GM23338 (cell line): ENCODE measurements at places on chromosomes 3 and 15. TPM values are rescaled to one million over a fixed set of nuclear protein-coding genes. Genes with fewer than 3 reads are reported as not detected.

The SPESP1 gene
- total RNA-seq: not detected in 2 replicates

The C3orf80 gene
- 1.0 and 3.0 TPM in 2 replicates for total RNA-seq

The TMEM87A gene
- total RNA-seq: 38.8 and 43.5 TPM in 2 replicates

The MED12L gene
- 23.7 and 25.0 TPM in 2 replicates for total RNA-seq

The CCDC33 gene
- 0.27 and 2.6 TPM in 2 replicates for total RNA-seq

The SCN5A gene
- 8.2 and 10.6 TPM in 2 replicates for total RNA-seq

The C3orf22 gene
- not detected in 2 replicates for total RNA-seq

The FBXL2 gene
- total RNA-seq: 4.4 and 5.7 TPM in 2 replicates

The ATP2B2 gene
- 0.35 and 0.63 TPM in 2 replicates for total RNA-seq

The DBR1 gene
- 17.2 and 17.5 TPM in 2 replicates for total RNA-seq

The GRM7 gene
- total RNA-seq: not detected in 2 replicates

GRCh38 chr3:112308151-112308911 is 14.3 kb upstream of the SLC9C1 start:
- DNase-seq: peak; percentile 70

GRCh38 chr15:52326756-52327155 is 31.2 kb upstream of the MYO5C start:
- no peak for DNase-seq

DNA sequence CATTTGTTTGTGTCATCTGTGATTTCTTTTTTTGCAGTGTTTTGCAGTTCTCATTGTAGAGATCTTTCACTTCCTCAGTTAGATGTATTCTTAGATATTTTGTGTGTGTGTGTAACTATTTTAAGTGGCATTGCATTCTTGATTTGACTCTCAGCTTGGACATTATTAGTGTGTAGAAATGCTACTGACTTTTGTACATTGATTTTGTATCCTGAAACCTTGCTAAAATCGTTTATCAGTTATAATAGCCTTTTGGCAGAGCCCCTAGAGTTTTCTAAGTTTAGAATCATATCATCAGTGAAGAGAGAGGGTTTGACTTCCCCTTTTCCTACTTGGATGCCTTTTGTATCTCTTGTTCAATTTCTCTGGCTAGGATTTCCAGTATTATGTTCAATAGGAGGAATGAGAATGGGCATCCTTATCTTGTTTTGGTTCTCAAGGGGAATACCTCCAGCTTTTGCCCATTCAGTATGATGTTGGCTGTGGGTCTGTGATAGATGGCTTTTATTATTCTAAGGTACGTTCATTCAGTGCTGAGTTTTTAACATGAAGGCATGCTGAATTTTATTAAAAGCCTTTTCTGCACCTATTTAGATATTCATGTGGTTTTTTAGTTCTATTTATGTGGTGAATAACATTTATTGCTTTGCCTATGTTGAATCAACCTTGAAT is 211.7 kb downstream of the MBNL1 start:
- no peak for DNase-seq

DNA sequence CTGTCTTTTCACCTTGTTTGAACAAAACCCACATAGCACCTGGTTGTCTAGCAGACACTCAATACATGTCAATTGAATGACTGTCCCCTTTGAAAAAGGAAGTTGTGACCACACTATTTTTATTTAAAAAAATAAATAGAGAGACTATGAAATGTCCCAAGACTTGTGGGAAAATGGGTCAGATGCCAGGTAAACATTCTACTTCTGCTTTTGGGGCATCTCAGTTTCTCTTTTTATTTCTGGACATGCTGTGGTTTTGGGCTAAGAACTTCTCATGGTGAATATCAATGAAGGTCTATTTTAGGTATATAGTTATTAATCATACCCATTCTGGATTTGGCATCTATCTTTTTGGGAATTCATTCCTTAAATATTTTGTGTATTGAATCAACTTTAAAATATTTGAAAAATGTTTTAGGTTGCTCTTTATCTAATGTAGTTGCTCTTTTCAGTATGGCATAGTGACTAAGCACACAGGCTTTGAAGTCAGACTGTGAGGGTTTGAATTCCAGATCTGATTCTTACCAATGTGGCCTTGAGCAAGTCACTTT is 4.4 kb downstream of the TMEM45A start:
- DNase-seq: no peak

DNA sequence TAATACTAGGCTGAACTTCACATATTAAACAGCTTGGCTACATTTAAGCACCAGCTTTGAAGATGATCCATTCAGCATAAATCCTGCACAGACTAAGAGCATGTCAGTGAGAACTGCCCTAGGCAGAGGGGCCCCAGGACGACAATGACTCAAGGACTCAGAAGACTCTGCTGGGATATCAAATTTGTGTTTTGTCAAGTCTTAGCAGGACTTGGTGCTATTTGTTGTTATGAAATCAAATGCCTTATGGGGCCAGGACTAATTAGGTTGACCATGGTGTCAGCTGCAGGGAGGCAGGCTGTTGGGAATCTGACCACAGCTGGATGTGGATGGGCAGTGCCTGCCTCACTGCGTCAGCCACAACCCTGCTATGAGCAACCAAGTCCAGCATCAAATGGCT is 91.8 kb downstream of the RYR3 start:
- no peak for DNase-seq

GRCh38 chr3:188002626-188003138 is 151.3 kb upstream of the LPP start:
- DNase-seq: no peak

- no peak for DNase-seq
These were observed 468.0 kb upstream of the GBE1 start for GRCh38 chr3:82229397-82229796.

- DNase-seq: no peak
These were observed 80.8 kb downstream of the RFTN1 start for GRCh38 chr3:16432714-16433113.

GRCh38 chr3:170414202-170414663 is 4.4 kb upstream of the CLDN11 start:
- DNase-seq: peak; percentile 86

GRCh38 chr3:71090207-71090606 is 493.3 kb downstream of the FOXP1 start:
- no peak for DNase-seq

DNA sequence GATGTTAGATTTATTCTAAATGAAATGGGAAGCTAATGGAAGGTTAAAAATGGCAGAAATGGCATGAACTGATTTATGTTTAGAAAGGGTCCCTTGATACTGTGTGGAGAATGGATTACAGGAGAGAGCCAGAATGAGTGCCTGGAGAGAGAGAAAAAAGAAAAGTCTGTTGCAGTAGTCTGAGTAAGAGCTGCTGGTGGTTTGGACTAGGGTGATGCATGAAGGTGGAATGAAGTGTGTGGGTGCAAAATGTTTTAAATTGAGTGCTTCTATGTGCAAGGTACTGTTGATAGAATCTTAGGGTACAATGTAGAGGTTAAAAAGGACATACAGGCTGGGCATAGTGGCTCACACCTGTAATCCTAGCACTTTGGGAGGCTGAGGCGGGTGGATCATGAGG is 11.4 kb upstream of the MGA start:
- no peak for DNase-seq

- peak; percentile 64 for DNase-seq
These were observed 3.7 kb downstream of the MDFIC2 start for GRCh38 chr3:70308760-70309159.

DNA sequence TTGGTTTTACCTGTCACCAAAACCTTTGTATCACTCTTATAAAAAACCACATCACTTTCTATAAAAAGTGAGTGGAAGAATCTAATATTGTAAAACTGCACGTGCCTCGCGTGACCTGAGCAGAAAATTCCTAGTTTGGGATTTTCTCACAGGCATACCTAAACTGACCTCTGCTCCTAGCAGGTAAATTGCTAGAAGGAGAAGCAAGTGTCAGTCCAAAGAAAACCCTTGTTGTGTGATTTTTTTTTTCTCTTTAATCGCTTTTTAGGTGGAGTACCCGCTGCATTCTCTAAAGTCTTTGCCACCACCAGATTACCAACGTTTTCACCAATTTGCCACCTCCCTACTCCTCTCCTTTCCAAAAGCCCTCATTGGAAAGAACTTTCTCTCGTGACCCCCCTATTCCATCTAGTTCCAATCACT is 534 bp upstream of the UBE2E1 start:
- no peak for DNase-seq

- no peak for DNase-seq
These were observed 71.0 kb downstream of the EDEM1 start for GRCh38 chr3:5258526-5258925.

- DNase-seq: peak; percentile 51
These were observed 12.2 kb downstream of the ALG1L2 start for GRCh38 chr3:130093741-130094391.

- no peak for DNase-seq
These were observed 955.3 kb downstream of the EPHA3 start for GRCh38 chr3:90062631-90063200.

DNA sequence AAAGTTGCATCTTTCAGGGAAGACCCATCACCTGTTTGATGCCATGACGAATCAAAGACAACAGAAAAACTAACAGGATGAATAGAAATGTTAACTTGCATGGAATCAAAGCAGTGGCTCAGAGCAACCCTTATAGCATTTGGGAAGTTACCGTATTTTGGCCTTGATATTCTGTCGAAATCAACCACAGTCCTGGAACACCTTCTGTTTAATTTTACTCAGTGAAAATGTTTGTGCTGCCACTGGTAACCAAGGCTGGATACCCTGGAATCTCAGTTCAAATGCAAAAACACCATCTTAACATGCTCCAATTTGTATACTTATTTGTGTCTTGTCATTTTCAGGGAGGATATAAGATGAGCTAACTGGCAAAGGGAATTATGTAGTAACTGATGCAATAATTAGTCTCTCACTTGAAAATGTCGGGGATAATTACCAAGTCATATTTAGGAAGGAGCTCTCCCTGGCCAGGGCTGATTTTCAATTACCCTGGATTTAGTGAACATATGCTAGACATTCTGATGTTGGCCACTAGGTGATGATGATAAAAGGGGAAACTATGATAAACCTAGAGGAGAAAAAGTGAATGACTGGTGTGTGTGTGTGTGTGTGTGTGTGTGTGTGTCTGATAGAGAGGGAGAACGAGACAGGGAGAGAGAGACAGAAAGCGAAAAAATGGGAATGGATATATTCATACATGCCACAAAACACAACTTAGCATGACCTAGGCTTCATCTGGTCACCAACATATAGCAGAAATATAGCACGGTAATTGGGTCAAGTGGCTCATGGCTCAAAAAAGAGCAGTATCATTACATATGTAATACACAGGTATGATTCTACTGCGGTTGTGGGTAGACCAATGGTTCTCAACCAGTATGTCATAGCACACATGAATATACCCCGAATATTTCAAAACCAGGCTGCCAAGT is 19.0 kb upstream of the PRICKLE2 start:
- peak; percentile 75 for DNase-seq

DNA sequence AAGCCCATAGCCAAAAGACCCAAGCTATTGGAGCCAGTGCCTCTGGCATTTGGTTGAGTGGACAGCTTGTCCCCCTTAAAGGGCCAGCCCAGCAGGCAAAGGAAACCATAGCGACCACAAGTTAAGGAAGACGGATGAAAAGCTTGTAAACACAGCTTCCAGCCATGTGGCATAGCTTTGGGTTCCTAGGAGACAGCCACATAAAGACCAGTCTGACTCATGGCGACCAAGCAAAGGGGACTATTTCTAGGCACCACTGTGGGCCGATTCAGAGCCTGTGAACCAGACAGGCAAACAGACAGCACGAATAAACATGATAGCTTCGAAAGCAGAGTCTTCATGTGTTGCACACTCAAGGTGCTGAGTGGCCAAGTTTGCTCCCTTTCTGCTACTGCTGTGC is 30.5 kb upstream of the SRGAP3 start:
- DNase-seq: peak; percentile 28

DNA sequence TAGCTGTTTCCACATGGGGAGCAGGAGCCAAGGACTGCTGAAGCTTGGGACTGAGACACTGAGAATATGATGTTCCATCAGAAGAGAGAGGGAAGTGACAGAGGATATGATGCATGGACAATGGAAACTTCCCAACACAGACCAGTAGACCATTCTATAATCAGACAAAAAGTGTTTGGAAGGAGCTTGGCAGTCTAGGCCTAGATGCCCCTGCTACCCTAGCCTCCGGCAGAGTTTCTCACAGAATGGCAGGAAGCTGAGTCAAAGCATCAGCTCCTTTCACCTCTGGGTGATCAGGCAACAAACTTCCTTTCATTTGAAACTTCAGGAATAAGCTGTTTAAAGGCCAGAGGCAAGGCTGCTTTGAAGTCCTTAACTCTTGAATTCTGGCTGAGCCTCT is 222.0 kb downstream of the NEK10 start:
- no peak for DNase-seq

GRCh38 chr3:70849911-70850699 is 537.7 kb upstream of the MDFIC2 start:
- DNase-seq: no peak

DNA sequence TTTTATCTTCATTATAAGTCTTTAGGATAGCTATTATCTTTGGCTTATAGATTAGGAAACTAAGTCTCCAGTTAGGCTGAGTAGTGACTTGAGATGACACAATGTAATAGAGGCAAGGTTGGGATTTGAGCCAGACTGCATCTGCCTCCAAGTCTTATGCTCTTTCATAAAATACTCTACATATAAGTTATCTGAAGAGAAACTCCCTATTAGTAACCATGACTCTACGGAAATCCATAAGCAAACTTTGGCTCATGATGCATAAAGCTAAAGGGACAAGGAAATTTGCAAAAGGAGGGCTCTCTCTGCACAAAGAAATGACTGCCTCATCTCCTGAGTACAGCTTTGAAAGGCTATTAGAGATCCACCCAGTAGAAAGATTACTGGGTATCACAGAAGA is 77.6 kb upstream of the FRMD4B start:
- DNase-seq: no peak

DNA sequence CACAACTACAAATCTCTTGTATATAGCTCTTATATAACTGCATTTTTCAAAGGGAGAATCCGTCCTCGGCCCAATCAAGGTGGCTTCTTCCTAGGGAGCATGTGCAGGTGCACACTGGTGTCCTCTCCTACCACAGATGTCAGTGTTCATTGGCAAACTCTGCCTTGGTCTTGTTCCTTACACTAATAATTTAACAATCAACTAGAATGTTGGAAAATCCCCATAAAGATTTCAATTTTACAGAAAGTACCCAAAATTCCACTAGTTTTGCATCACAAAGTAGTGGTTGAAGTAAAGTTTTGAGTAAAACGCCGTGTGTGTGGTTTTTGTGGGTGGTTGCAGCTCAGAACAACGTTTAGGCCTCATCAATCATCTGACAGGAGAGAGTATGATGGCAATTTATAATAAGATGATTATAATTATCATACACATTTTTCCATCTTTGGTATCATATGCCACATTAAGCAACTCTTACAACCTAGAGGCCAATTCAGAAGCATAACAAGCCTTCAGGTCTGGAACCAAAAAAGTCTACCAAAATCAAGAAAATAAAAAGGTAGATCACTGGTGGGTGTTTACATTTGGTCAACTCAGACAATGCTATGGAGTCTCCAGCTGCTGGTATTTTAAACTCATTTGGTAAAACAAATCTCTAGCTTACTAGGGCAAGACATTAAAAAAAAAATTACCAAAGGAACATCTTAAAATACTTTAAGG is 128.9 kb upstream of the BHLHE40 start:
- no peak for DNase-seq

DNA sequence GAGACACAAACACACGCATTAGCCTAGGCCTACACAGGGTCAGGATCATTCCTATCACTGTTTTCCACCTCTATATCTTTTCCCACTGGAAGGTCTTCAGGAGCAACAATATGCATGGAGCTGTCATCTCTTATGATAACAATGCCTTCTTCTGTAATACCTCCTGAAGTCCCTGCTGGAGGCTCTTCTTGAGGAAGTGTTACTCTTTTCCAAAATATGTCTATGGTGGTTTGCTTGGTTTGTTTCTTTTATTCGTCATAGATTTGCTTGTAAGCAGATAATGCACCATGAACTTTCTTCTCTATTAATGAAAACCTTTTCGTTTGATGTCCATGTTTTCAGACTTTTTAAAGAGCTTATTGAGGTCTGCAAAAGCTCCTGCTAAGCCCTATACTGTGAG is 109.3 kb downstream of the GMPS start:
- DNase-seq: no peak
